ENCODE measurements at places on chromosomes 16 and 17.

DNA sequence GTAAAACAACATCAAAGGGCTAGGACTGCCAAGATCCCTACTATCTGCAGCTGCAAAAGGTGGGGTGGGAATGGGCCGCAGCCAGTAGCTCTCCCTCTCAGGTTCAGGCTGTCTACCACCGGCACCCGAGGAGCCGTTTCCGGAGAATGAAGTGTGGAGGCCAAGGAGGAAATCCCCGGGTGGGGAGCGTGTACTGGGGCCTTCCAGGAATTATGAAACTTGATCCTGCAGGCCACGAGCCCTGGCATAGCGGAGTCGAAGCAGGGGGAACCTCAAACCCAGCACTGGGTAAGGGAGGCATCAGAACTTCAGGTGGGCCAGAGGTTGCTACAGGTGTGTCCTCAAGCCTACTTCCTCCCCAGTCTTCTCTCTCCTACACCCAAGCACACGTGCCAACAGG lies 5.1 kb downstream of the INPP5K start:
- DNase-seq: no peak

GRCh38 chr16:4535627-4536108 lies 2.9 kb downstream of the CDIP1 start:
- DNase-seq: no peak

DNA sequence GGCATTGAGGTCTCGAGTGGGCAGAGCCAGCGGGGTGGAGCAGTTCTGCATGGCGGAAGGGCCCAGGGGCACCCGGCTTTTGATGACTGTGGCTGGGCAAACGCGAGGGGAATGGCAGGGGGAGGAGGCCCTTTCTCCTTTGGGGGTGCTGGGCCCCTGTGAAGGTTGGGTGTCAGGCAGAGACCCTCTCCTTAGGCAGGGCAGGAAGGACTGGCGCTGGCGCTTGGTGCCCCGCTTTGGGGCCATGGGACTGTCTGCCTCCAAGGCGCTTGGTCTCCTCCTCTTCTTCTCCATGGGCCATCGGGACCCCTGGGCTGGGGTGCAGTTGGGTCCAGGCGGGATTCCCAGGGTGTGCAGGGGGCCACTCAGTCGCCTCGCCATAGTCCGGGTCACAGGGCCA lies 12.8 kb upstream of the GFAP start:
- DNase-seq: no peak

- no peak for DNase-seq
Observed at GRCh38 chr16:27498916-27499658, 50.6 kb downstream of the GTF3C1 start.

DNA sequence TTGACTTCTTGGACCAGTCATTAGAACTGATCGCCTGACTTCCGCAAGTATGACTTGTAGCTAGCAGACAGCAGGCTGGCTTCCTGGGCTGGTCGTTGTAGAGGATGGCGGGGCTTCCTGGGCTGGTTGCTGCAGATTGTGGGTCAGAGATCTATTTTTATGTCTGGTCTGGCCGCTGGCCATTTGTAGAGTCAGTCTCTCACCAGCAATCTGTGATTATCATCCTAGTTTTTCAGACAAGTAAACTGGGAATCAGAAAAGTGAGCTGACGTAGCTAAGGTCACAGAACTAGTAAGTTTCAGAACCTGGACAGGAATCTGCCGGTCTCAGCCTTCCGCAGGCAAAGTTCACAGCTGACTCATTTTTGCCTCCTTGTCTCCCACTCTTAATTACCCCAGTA lies 19.1 kb downstream of the GPR142 start:
- no peak for DNase-seq

GRCh38 chr17:74798239-74798707 lies 22.1 kb upstream of the NAT9 start:
- no peak for DNase-seq

- DNase-seq: peak; percentile 25
Observed at GRCh38 chr17:27206447-27206846, 87.5 kb upstream of the WSB1 start.

- no peak for DNase-seq
Observed at GRCh38 chr16:9860876-9861275, 321.4 kb downstream of the GRIN2A start.

DNA sequence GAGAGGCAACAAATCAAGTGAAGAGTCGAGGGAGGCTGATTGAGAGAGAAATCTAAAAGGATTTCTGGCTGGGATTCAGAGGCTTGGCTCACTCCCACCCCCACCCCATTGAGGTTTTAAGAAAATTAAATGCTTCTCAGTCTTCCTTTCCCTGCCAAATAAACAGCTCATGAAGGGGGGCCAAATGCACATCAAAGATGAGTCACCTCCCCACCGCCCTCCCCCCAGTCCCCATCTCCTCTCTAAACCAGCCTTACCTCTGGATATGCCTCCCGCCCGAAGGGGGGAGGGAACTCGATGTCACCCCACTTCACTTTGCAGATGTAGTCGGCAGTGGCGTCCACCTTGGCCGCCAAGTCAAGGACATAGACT lies 11.6 kb downstream of the ACLY start:
- no peak for DNase-seq

DNA sequence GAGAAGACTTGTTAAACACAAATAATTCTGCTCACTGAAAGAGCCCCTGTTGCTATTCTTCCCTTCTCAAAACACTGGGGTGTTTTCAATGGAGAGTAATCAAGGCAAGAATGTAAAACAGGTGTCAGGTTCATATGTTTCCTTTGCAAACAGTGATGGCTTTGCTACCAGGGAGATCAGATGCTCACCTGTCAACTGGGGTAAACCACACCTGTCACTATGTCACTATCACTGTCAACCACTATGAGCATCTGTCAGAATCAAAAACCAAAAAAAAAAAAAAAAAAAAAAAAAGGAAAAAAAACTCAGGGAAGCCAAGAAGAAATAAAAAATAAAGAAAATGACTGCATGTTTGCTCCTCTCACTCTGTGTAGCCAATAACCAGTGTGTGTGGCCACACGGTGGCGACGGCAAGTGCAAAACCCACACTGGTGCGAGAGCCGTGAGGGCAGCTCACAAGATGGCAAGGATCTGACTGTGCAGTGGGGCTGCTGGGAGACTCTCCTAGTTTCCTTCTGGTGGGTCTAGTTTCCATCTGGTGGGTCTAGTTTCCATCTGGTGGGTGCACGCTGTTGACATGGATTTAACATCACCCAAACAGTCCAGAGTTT lies 22.7 kb downstream of the USP22 start:
- DNase-seq: no peak

DNA sequence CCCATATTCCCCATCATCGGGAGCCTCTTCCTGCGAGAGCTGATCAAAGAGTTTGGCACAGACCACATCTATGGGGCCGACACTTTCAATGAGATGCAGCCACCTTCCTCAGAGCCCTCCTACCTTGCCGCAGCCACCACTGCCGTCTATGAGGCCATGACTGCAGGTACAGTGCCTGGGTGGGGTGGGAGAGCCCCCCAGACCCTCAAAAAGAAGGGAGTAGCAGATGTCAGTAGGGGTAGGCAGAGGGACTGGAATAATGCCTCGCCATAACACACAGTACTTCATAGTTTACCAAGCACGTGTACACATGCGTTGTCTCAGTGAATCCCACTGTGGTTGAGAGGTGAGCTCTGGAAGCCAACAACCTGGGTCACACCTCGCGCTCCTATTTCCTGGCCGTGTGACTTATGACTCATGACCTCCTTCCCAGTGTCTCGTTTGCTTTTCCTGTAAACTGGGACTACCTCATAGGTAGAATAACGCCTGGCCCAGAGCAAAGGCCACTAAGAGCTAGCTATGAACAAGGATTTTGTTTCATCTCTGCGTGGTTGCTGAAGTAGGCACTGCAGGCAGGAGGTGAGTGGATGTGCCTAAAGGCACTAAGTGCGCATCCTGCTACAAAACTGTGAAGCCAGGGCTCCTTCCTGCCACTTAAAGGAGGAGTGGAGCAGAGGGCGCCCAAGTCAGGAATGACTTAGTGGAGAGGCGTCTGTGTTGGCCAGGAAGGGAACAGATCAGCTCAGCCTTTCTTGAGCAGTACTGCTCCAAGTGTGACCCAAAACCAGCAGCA lies 5.2 kb downstream of the NAGLU start:
- DNase-seq: no peak

- DNase-seq: no peak
Observed at GRCh38 chr17:35084987-35085386, 21.5 kb upstream of the RFFL start.

DNA sequence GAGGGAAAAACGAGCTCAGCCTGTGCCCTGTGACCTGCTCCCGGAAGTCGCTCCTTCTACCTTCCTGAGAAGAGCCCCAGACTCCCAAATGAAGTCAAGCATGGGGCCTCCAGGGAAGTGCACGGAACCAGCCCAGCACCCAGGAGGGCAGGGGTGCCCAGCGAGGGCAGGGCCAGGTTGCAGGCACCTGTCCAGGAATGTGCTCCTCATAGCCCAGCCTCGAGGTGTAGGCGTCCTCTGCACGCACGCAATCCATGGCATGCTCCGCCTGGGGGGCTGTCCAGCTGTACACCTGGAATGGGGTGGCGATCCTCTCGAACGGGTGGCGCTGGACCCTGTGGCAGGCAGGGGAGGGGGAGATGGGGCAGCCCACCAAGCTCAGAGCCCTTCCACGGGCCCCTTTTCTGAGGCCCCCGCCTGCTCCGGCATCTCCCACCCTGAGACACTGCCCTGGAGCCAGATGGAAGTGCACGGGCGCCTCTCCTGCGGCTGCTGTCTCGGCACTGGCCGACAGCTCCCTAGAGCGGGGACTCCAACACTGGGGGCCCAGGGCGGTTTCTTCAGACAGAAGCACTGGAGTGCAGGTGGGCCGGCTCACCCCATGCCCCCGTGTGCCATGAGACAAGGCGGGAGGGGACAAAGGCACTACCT lies 10.9 kb downstream of the CLUH start:
- DNase-seq: no peak

GRCh38 chr17:79048826-79049755 lies 25.1 kb downstream of the C1QTNF1 start:
- no peak for DNase-seq

- peak; percentile 46 for DNase-seq
Observed at GRCh38 chr17:21213638-21214014, 335 bp downstream of the TMEM11 start.

GRCh38 chr16:68232335-68232734 lies 3.6 kb downstream of the ESRP2 start:
- no peak for DNase-seq

- DNase-seq: no peak
Observed at GRCh38 chr16:84278968-84279367, 15.7 kb upstream of the WFDC1 start.

GRCh38 chr16:25030420-25031131 lies 15.4 kb upstream of the ARHGAP17 start:
- no peak for DNase-seq

- DNase-seq: no peak
Observed at GRCh38 chr17:8345052-8345690, 5.5 kb downstream of the ODF4 start.

GRCh38 chr16:54928016-54928356 lies 2.7 kb upstream of the IRX5 start:
- no peak for DNase-seq

DNA sequence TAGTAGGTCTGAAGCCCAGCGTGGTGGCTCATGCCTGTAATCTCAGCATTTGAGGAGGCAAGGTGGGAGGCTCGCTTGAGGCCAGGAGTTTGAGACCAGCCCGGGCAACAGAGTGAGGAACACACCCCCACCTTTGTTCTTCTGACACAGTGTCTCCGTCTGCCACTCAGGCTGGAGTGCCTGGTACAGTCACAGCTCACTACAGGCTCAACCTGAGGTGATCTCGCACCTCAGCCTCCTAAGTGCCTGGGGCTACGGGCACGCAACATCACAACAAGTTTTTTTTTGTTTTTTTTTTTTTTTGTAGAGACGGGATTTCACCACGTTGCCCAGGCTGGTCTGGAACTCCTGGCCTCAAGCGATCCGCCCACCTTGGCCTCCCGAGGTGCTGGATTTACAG lies 6.7 kb upstream of the TLCD3A start:
- no peak for DNase-seq

- peak; percentile 71 for DNase-seq
Observed at GRCh38 chr17:83189044-83190003, 109.9 kb downstream of the METRNL start.

DNA sequence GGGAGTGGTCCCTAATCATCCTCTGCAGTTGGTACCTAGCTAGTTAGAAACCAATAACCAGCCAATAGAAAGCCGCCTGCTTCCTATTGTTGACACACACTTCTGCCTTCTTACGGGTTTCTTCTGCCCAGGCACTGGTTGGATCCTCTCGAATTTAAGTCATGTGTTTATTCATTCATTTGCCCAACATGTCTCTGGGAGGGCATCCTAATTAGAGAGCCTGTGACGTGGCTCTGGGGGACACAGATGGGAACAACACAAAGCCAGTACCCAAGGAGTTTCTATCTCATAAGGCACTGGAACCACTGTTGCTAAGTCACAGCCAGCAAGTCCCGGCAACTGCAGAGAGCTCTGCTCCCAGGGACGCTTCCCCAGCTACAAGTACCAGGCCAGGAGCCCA lies 300.7 kb upstream of the TNRC6C start:
- no peak for DNase-seq

DNA sequence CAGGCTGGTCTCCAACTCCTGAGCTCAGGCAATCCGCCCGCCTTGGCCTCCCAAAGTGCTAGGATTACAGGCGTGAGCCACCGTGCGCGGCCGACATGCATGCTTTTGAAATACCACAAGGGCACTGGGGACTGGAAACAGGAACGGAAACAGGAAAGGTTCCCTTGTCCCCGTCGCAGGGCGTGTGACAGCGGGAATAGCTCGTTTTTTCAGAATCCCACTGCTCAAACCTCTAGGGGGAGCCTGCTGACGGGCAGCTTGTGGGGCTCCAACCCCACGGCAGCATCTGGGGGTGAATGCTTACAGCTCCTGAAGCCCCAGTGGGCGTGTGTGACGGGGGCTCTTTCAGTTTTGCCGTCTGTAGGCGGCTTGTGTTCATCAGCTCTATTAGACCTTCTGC lies 18.8 kb upstream of the ASGR2 start:
- DNase-seq: no peak

DNA sequence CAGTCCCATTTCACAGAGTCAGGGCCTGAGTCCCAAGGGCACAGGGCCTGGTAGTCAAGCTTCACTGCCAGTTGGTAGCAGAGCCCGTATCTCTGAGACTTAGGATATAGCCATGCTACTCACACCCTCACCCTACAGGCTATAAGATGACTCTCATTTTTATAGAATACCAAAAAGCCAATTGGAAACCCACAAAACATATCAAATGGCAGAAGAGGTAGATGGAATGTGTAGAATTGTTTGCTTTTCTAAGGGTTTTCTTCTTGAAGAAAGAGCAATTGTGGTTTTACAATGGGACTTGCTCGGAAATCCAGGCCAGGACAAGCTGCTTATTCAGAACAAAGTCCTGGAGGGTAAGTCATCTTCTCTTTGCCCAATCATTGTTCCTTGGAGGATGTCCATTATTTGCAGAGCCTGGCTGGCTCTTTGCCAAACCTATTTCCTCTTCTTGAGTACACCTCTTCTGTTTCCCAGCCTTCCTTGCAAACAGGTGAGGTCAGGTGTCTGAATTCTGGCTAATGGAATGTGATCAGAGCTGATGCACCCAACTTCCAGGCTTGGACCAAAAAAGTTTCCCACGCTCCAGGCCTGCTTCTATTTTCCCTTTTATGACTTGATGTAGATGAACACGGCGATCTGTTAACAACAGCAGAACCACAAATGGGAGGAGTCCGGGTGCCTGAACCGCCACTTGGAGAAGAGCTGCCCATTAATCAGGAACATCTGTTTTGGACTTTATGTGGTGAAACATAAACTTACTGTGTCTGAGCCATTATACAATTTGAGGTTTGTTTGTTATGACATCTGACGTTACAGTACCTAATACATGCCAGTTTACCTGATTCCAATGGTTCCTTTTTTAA lies 16.9 kb upstream of the CCL22 start:
- DNase-seq: no peak

GRCh38 chr16:57791195-57791892 lies 10.9 kb downstream of the KIFC3 start:
- DNase-seq: peak; percentile 47

GRCh38 chr17:40937384-40937819 lies at the start of gene KRT23:
Gene KRT23 (minus strand): TSS chr17:40937646. CDS start chr17:40936603, 1,043 bp downstream.
- DNase-seq: no peak
